ENCODE measurements at places on chromosomes 16 and 17.

GRCh38 chr16:19914877-19915276 is 30.2 kb upstream of the GPRC5B start:
- no peaks in the 10 kb centered on the region for H3K27me3 ChIP-seq
- no peak overlapping the region for H3K4me3 ChIP-seq
- no peaks in the 10 kb centered on the region for H3K4me1 ChIP-seq
- no peak overlapping the region for H3K27ac ChIP-seq

GRCh38 chr16:30539000-30539964 is 4.6 kb upstream of the ZNF747 start:
- no peaks in the 10 kb centered on the region for H3K27me3 ChIP-seq
- no peak for DNase-seq
- H3K4me3 ChIP-seq = no peak overlapping the region
- no peak overlapping the region for H3K27ac ChIP-seq

- no peaks in the 10 kb centered on the region for H3K4me1 ChIP-seq
- no peaks in the 10 kb centered on the region for H3K27me3 ChIP-seq
- no peak overlapping the region for H3K27ac ChIP-seq
- DNase-seq = no peak
- H3K4me3 ChIP-seq = no peak overlapping the region
Observed at GRCh38 chr16:13390093-13390985, 488.9 kb downstream of the SHISA9 start.

- H3K4me3 ChIP-seq = no peak overlapping the region
- no peaks in the 10 kb centered on the region for H3K27me3 ChIP-seq
- DNase-seq = no peak
- H3K36me3 ChIP-seq = peaks cover 12% of the 10 kb centered on the region
Observed at GRCh38 chr17:37052450-37052849, 103.7 kb downstream of the AATF start.

Data from SJCRH30 (cell line).